Upper lobe of right lung (tissue), 1 donor: ENCODE measurements at places on chromosomes 2 and 18. TPM values are rescaled to one million over a fixed set of nuclear protein-coding genes. Genes with fewer than 3 reads are reported as not detected.

DNA sequence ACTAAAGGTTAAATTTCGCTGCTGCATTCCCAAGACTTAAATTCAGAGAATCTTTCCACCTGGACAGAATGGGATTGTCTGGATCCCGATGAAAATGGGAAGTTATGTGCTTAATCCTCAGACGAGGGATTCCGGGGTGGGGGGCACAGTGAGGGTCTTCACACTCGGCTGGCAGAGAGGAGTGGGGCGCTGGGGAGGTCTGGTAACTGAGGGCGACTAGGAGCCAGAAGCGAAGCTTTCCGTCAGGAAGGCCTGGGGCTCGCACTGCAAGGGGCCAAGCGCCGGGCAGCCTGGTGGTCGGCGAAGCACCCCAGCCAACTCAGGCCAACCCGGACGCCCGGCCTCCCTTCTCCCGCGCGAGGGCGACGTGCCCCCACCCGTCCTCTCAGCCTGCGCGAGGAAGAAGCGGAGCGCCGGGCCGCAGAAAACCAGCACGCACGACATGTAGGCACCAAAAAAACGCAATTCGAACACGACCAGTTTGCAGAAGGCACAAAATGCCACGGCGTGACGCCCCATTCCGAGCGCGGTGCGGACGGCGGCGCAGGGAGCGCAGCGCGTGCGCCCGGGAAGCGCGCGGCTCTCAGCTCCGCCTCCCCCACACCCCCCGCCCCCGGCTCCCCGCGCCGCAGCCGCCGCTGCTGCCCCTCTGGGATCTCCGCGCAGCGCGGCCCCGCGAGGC is 188.1 kb downstream of the ZEB2 start:
- no peak for DNase-seq
- peaks cover 14% of the 10 kb centered on the region for H3K4me1 ChIP-seq
- H3K27ac ChIP-seq = peak overlapping the region; percentile 90
- no peaks in the 10 kb centered on the region for H3K36me3 ChIP-seq

DNA sequence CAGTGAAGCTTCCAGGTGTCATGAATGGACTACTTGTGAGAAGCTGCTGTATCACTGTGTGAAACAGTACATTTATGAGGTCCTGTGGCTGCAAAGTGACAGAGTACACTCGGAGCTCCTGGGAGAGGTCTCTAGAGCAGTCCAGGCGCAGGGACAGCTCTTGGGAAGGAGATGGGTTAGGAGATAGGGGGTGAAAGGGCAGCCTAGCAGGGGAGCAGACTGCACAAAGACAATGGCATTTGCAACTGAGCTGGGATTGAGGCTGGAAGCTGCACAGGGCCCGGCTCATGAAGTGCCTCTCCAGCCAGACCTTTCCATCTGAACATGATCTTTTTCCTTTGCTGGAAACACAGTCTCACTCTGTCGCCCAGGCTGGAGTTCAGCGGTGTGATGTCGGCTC is 83.6 kb downstream of the RHOB start:
- no peak overlapping the region for H3K27ac ChIP-seq
- no peaks in the 10 kb centered on the region for H3K36me3 ChIP-seq
- H3K4me3 ChIP-seq = no peak overlapping the region
- DNase-seq = no peak

GRCh38 chr2:187842978-187843847 is 289.0 kb upstream of the TFPI start:
- no peak overlapping the region for H3K27ac ChIP-seq
- no peak overlapping the region for H3K4me3 ChIP-seq

GRCh38 chr2:64605026-64605471 is 48.7 kb downstream of the SERTAD2 start:
- H3K27me3 ChIP-seq = no peaks in the 10 kb centered on the region
- H3K4me3 ChIP-seq = no peak overlapping the region
- DNase-seq = no peak
- H3K27ac ChIP-seq = no peak overlapping the region

DNA sequence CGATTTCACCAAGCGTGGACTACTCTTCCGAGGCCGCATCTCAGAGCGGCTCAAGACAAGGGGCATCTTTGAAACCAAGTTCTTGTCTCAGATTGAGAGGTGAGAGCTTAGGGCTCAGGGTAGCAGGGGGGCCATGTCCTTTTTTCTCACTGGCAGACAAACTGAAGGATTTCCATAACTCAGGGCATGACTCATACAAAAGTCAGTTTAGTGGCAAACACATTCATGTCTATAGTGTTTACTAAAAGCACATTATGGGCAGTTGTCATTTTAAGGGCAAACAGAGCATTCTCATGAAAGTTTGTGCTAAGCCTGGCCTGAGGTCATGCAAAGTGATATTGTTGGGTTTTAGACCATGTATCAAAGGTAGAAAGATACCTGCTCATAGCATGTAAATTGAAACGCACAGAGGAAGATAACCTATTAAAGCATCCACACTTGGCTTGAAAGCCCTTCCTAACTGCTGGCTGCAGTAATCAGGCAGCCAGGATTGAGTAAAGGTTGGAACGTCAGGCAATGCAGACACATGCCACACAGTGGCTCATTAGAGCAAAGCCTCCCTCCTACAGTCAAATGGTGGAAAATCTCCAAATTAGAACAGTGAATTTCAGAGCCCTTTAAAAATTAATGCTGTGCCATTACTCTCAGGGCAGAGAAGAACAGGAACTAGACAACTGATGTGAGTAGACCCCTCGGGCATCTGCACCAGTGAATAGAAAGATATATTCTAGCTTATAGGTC is 54.2 kb downstream of the HK2 start:
- no peaks in the 10 kb centered on the region for H3K4me1 ChIP-seq
- peaks cover 84% of the 10 kb centered on the region for H3K36me3 ChIP-seq
- H3K27ac ChIP-seq = no peak overlapping the region
- H3K4me3 ChIP-seq = no peak overlapping the region
- no peak for DNase-seq

DNA sequence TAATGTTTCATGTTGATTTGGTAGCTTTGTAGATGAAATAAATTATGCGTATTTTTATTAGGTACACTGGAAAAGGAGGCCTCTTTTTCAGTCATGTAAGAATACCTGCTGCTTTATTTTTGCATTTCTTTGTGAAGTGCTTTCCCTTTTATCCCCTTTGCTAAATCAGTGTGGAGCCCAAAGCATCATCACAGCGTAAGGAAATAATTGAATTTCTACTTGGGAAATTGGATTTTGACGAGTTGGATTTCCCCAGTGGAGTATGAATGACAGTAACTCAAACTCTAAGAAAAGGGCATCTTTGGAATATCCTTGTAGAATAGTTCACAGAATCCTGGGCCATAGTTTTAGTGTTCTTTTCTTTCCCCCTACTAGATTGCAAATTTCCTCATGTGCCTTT is 97.2 kb downstream of the KCNJ3 start:
- no peaks in the 10 kb centered on the region for H3K27me3 ChIP-seq
- no peak overlapping the region for H3K27ac ChIP-seq
- no peaks in the 10 kb centered on the region for H3K36me3 ChIP-seq
- no peaks in the 10 kb centered on the region for H3K4me1 ChIP-seq
- no peak overlapping the region for H3K4me3 ChIP-seq
- DNase-seq = no peak

GRCh38 chr2:59578349-59578748 is 975.1 kb downstream of the BCL11A start:
- H3K4me3 ChIP-seq = no peak overlapping the region
- no peaks in the 10 kb centered on the region for H3K4me1 ChIP-seq
- no peak for DNase-seq
- H3K36me3 ChIP-seq = no peaks in the 10 kb centered on the region

DNA sequence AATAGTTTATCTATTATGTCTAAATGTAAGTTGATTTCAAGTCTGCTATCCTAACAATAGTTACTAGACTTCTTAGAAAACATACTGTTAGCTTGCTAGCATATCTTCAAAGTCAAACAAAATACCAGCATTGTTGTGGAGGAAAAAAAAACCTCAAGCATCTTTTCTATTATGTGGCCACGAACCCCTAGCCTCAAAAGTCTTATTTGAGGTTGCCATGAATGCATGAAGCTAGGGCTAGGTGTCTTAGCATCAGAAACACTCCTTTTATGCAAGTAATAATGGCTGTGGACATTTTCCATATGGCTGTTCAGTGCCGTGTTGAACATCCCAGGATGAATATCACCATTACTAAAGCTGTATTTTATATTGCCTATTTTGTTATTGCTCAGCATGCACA is 86.6 kb upstream of the OTX1 start:
- no peaks in the 10 kb centered on the region for H3K27me3 ChIP-seq
- H3K4me3 ChIP-seq = no peak overlapping the region
- no peaks in the 10 kb centered on the region for H3K36me3 ChIP-seq
- no peak overlapping the region for H3K27ac ChIP-seq

The KCNJ13 gene
- not detected for total RNA-seq

The TUBA4B gene
- not detected for total RNA-seq

The FAM161A gene
- total RNA-seq = 1.5 TPM

The LIMS3 gene
- total RNA-seq = 3.1 TPM

The VIL1 gene
- not detected for total RNA-seq

The ACMSD gene
- total RNA-seq = not detected
